Activated naive CD4-positive, alpha-beta T cell treated with anti-CD3 and anti-CD28 coated beads for 36 hours (primary cell): ENCODE measurements at places on chromosomes 2 and 18.
A peak's percentile ranks its signal among the peaks of the same experiment; 100 is the strongest.

GRCh38 chr2:213989207-213989606 lies 421.6 kb upstream of the VWC2L start:
- DNase-seq: no peak

DNA sequence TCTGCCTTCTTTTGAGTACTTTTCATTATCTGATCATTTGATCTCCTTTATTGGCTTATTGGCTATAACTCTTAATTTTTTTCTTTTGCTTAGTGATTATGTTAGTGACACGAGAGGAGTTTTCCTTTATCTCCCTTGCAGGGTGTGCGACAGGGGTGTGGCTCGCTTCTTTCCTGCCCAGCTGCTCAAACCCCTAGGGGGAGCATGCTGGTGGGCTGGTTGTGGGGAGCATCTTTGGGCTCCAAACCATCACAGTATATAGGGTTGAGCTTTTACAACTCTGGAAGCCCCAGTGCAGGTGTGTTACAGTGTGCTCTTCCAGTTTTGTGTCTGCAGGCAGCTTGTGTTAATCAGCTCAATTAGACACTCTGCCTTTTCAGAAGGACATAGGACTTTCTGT lies 357.0 kb upstream of the TMEFF2 start:
- no peak for DNase-seq

DNA sequence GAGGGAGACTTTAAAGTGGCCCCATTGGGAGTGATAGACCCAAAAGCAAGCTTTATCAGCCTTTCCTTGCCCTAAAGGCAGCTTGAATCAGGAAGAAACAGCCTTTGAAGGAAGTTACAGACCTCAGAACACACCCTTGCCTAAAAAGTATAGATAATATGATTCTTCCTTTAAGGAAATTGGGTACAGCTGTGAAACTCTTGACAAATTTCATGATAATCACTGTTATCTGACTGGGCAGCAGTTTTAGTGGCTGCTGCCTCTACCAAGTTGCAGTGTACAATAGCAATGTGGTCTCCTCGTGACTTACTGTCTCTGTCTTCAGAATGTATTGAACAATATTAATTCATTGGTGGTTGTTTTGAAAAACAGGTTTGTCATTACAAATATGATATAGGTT lies 16.7 kb downstream of the HOXD1 start:
- no peak for DNase-seq

DNA sequence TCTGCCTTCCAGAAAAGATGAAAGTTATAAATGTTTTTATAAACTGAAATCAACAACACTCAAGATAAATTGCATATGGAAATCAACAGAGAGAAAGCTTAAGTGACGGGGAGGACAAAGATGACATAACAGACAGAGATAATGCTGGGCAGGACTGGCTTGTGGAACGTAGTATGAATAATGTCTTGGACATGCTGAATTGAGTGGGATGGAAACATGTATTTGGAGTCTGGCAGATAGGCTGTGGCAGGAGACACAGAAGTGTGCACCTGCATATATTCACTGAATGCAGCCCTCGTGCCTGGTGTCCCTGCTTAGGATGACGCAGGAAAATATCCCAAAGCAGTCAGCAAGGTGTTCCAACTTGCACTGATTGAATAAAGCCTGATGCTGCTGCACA lies 318.2 kb downstream of the CBLN2 start:
- no peak for DNase-seq

DNA sequence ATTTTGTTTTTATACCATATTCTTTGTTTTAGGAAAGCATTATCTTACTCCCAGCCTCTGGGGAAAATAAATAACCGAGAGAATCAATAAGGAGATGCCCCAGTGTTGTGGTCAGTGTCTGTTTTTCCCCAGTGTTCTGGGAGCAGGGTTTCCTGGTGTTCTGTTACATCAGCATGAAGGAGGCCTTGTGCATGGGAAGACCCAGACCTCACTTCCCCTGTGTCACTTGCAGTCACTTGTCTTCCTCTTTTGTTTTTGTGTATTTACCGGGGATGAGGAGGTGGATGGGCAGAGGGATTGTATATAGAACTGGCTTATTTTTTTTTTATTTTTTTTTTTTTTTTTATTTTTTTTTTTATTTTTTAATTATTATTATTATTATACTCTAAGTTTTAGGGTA lies 45.0 kb upstream of the MGAT5 start:
- no peak for DNase-seq

- peak; percentile 35 for DNase-seq
Measured at GRCh38 chr2:241803387-241804325, 5.3 kb upstream of the NEU4 start.

- no peak for DNase-seq
Measured at GRCh38 chr2:118058951-118059350, 29.3 kb upstream of the INSIG2 start.

DNA sequence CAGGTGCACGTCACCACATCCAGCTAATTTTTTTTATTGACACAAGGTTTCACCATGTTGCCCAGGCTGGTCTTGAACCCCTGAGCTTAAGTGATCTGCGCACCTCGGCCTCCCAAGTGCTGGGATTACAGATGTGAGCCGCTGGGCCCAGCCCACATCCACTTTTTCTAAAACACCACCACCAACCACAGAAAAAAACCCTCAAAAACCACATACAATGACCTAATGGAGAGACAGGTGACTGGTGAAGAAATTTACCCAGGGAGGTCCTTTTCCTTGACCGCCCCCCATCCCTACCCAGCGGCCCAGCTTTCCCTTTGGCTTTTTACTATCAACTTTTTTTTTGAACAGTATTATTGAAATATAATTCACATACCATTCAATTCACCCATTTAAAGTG lies 47.9 kb downstream of the CACNB4 start:
- DNase-seq: no peak

- no peak for DNase-seq
Measured at GRCh38 chr18:37282386-37283037, 283.1 kb downstream of the CELF4 start.

GRCh38 chr2:241191081-241191480 lies 2.6 kb downstream of the ANO7 start:
- no peak for DNase-seq

- peak; percentile 30 for DNase-seq
Measured at GRCh38 chr18:5979971-5980457, 84.7 kb upstream of the TMEM200C start.

DNA sequence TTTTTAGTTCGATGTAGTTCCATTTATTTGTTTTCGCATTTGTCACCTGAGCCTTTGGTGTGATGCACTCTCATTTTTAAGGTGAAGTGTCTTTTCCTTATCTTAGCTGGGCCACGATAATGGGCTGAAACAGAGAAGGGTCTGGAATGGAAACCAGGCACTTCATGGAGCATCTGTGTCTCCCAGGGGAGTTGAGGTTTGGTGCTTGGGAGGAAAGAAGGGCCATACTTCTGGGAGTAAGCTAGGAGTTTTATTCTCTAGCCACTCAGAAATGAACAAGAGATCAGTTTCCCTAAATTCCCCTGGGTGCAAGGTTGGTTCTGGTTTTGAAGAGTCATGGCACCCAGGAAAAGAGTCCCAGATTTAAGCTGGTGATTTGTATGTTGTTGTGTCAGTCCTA lies 179.4 kb upstream of the CXCR4 start:
- no peak for DNase-seq

GRCh38 chr2:62374301-62375112 lies 131.5 kb downstream of the TMEM17 start:
- DNase-seq: no peak

- DNase-seq: no peak
Measured at GRCh38 chr2:199310771-199311585, 146.8 kb downstream of the SATB2 start.

GRCh38 chr2:61647044-61647443 lies 108.9 kb upstream of the XPO1 start:
- no peak for DNase-seq

DNA sequence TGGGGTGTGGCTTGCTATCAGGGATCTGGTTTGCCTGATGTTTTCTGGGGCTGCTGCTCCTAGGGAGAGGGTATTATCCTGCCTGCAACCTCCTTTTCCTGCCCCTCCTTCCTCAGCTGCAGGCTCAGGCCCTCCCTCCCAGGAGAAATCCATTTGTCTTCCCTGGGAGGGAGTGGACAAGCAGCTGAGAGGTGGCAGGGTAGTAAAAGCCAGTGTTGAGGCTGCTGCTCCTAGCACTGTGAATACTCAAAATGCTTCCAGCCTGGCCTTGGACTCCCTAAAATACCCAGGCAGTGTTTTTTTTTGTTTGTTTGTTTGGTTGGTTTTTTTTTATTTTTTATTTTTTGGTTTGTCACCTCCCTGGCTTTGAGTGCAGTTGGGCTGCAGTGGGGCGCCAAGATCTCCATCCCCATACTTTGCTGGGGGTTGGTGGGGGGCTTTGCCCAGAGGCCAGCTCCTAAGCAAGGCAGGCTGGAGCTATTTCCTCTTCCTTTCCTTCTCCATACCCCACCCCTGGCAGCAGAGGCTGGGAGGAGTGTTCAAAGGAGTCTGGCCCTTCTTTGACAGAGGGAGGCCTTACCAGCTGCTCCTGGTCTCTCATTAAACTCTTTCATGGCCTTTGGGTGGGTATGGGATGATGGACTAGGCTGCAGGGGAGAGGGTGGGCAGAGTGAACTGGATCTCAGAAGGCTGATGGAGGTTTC lies 13.6 kb downstream of the HOXD3 start:
- DNase-seq: no peak

DNA sequence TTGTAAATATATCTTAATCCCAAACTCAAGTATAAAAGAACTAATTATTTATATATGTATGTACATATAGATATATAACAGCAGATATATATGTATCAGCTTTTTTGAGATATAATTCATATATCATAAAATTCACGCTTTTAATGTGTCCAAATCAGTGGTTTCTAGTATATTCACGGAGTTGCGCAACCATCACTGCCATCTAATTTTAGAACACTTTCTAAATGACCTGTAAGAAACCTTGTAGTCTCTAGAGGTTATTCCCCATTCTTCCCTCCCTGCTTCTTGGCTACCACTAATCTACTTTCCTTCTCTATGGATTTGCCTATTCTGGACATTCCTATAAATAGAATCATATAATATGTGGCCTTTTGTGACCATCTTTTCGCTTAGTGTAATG lies 163.5 kb upstream of the TCF4 start:
- DNase-seq: no peak

GRCh38 chr2:15311201-15311907 lies 249.8 kb downstream of the NBAS start:
- DNase-seq: no peak

DNA sequence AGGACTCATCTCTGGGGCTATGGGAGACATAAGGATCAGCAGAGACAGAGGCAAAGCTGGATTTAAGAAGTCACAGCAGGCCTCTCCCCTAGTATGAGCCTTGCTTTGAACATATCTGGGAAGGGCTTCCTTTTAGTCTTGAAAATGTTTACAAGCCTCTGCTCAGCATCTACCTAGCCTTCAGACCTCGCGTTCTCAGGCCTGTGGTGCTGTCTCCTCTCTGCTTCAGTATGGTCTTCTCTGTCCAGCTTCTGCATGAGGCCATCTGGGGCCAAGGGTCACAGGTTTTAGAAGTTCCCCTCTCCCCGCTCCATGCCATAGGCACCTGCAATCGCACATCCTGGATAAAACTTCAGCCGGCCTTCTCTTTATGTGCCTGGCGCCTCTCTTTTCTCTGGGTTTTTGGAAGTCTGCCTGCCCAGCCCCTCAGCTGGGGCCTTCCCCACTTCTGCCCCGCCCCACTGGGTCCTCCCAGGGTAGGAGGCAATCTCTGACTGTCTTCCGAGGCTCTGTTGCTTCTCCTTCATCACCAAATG lies 7.1 kb downstream of the ACTG2 start:
- DNase-seq: no peak

GRCh38 chr2:235194351-235194750 lies 242.5 kb downstream of the SH3BP4 start:
- no peak for DNase-seq

- DNase-seq: no peak
Measured at GRCh38 chr18:36729197-36729596, 99.6 kb downstream of the TPGS2 start.

- peak; percentile 31 for DNase-seq
Measured at GRCh38 chr2:240997856-240998705, at the start of gene SNED1. Gene SNED1 (plus strand): TSS chr2:240998618. CDS start chr2:240998838, 220 bp downstream.

DNA sequence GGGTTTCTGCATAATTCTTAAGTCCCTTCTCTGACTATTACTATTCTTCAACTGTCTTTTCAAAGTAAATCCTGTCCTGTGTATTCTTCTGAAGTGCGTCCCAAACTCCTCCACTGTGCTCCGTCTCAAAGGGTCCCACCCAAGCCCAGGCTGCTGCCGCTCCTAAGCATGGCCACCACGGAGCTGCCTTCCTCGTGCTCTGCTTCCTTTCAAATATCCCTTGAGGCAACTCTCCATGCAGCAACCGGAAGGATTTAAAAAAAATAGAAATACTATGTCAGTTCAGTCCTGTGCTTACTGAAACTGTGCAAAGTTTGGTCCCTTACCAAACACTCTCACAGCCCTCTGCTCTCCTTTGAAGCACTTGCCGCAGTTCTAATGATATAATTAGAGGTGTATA lies 116.1 kb downstream of the NOL10 start:
- DNase-seq: no peak

DNA sequence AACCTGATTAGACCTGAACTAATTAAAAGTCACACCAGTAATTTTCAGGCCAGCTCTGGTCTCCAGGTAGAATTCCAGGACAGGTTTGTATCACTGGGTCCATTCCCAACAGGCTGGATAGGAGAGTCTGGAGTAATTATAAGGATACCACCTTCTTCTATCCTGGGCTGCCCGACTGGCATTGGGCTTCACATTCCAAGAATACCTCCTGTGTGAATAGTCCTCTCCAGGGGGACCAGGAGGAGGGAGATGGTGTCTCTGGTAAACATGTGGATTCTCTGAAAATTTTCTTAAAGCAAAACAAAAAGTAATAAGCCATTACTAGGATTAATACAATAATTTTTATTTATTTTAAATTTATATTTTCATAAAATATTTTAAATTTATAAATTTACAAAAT lies 17.3 kb downstream of the DUSP11 start:
- DNase-seq: no peak

DNA sequence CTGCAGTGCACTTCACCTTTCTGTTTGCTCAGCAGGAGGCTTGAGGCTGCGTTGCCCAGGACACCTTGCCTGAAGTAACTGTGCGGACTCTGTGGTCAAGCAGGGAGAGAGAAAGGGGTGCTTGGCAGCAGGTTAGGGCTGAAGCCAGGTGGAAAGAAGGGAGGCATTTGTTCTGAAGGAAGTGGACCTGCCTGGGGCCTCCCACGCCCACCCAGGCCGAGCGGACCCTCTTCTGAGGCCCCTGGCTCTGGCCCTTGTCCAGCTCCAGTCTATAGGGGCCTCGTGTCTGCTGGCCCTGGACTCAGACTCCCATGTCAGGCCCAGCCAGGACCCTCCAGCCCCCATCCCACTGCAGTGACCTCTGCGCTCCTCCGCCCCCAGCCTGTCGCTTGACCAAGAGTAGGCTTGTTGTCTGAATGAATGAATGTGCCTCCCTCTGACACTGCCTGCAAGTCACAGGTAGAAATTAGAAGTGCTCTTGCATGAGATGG lies 2.5 kb downstream of the SNED1 start:
- DNase-seq: no peak

GRCh38 chr2:8416849-8417832 lies 264.7 kb upstream of the ID2 start:
- no peak for DNase-seq

DNA sequence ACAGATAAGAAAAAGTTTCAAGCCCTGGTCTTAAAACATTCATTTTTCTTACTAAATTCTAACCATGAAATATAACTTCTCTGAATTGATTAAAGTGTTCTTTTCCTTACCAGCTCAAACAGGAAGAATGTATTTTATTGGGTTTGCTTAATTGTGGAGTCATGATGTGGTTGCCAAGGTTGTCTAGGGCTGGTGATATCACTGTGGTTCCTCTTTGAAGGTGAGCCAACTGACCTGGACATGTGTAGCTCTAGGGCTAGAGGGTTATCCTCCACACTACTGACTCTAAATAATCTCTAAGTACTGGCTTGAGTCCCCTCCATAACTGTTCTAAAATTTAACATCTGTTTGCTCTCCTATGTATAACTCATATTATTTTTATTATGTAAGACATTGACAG lies 529.6 kb downstream of the PIK3C3 start:
- DNase-seq: no peak
